Activated effector memory CD4-positive, alpha-beta T cell treated with Interleukin-2 at 50 U/mL for 16 hours (primary cell): ENCODE measurements at places on chromosomes 5 and 9.

DNA sequence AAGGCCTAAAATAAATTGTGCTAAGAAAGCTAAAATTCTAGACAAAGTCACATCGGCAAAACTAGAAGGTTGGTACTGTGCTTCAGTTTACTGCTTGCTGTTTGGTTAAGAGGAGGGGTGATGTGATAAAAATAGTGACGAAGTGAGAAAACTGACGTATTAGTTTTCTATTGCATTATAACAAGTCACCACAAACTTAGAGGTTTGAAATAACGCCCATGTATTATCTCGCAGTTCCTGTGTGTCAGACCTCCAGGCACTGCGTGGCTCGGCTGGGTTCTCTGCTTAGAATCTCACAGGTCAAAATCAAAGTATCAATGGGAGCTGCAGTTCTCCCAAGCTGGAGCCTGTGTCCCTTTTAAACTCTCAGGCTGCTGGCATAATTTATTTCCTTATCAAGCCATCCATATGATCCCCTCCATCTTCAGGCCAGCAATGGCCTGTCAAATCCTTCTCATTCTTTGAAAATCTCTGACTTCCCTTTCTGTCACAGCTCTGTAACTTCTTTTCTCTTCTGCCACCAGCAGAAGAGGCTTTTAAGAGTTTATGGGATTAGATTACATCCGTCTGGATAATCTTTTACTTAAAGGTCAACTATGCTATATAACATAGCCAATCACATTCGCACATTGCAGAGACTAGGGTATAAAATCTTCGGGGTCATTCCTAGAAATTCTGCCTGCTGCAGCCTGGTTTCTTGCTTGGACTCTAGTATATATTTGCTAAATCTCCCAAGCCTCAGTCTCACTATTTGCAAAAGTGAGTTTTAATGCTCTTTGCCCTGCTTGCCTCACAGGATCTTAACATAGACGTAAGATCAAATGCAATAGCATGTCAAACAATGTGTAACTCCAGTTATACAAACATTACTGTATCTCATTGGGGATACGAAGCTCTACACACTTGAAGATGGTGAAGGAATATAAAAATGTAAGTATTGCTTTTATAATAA is 104.0 kb upstream of the CDKN2B start:
- no peak for DNase-seq

- no peak for DNase-seq
Measured at GRCh38 chr5:307794-308579, 13.5 kb upstream of the AHRR start.

- no peak for DNase-seq
Measured at GRCh38 chr9:112080831-112081542, 94.1 kb downstream of the SUSD1 start.

GRCh38 chr5:95352691-95353090 is 38.5 kb upstream of the FAM81B start:
- DNase-seq = no peak

DNA sequence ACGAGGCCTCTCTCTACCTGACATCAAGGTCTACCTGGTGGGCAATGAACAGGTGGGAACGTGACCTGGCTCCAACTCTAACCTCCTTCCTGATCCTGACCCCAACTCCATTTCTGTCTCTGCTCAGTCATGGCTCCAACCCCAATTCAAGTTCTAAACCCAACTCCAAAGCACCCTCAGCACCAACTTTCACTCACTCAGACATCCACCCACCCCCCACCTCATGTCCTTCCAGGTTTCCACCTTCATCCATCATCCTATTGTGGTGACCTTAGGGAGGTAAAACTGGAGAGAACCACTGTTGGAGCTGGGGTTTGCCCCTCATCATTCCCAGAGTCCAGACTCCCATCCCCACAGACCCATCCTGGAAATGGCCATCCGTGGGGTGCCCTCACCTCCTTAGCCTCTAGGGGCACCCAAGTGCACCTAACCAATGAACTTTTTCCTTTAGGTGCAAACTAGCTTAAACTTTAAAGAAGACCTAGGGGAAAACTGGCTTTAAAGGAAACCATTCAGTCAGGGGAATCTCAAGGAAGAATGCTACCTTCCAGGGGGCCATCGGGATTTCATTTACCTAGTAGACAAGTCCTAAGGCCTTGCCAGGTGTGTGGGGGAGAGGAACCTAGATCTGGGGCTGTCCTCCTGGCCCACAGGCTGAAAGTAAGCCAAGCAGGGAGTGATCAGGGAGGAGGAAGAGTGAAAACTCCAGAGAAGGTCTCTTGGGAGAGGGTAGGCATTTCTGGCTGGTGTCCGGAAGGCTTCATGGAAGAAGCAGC is 11.3 kb downstream of the RGS14 start:
- no peak for DNase-seq

DNA sequence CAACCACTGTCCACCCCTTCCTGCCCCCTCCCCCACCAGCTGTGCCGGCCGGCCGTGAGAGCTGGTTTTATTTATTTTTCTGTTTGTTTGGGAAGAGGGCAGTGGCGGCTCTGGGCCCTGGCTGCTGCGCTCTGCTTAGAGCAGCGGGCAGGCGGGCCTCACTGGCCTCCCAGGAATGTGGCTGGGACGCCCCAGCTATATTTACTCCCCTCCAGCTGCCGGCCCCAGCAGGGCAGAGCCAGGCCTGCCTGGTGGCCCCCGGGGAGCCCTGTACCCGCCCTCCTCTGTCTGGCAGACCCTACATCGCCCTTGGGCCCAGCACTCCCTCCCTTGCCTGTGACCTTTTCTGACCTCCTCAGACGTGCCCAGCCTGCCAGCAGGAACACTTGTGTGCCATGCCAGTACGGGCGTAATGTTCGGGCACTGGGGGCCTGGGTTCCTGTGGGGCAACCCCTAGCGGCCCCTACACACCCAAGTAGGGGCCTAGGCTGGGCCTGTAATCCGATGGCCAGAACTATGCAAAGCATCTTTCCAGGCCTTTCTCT is 7.7 kb downstream of the CXXC5 start:
- DNase-seq = no peak

- DNase-seq = no peak
Measured at GRCh38 chr9:1005043-1005667, 28.7 kb downstream of the DMRT3 start.

DNA sequence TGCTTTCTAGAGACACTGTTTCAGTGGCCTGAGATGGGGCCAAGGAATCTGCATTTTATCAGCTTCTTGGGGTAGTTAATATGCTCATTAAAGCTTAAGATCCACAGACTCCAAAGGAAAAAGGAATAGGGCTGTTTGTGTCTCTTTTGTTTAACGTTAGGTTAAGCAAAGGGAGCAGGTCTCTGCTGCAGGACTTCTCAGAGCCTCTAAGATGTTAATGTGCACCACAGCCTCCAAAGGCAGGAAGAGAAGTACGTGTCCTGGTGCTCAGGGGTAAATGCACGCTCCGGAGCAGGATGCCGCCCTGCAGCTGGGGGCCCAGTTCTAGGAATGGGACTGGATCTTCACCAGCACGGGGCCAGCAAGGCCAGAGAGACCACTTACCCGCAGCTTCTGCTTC is 19.6 kb downstream of the SPARC start:
- DNase-seq = no peak

DNA sequence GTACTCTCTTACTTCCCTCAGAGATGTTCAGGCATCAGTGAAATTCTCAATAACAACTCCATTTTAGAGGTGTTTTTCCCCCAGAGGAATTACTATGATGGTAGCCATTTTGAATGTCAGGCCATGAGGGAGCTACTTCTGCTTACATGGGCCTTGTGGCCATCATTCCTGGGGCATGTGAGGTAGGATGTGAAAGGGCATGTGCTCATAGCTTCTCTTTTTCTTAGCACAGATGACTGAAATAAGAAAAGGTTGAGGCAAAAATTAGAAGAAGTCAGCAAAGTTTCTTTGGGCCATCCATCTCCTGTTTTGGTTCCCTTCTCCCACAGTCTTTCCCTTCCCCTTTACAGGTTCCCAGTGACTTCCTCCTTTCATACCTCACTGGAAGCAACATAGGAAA is 68.8 kb downstream of the FEM1C start:
- DNase-seq = no peak

- DNase-seq = no peak
Measured at GRCh38 chr5:91946870-91947269, 563.8 kb upstream of the ARRDC3 start.

DNA sequence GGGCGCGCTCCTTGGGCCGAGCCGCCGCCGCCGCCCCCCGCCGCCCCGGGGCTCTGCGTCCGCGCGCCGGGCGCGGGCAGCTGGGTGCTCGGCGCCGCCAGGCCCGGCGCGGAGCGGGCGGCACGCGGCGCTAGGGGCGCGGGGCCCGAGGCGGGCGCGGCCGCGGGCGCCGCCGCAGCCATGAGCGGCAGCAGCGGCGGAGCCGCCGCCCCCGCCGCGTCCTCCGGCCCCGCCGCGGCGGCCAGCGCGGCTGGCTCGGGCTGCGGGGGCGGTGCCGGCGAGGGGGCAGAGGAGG is 351 bp downstream of the TRIO start:
- no peak for DNase-seq

DNA sequence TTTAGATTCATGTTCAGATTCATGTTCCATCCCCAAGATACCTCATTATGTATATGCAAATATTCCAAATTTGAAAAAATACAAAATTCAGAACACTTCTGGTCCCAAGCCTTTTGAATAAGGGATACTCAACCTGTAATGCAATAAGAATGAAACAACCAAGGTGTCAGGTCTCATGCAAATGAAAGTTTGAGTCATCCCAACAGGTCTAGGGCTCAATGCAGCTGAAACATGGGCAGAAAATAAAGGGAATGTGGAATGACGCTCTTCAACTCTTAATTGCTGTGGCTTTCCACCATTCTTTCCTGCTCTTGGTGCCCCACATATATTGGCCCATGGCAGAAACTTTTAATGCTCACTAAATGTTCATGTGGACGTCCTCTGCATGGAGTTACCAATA is 107.3 kb upstream of the DAPK1 start:
- DNase-seq = no peak

- DNase-seq = no peak
Measured at GRCh38 chr5:167565189-167565954, 726.1 kb upstream of the WWC1 start.

DNA sequence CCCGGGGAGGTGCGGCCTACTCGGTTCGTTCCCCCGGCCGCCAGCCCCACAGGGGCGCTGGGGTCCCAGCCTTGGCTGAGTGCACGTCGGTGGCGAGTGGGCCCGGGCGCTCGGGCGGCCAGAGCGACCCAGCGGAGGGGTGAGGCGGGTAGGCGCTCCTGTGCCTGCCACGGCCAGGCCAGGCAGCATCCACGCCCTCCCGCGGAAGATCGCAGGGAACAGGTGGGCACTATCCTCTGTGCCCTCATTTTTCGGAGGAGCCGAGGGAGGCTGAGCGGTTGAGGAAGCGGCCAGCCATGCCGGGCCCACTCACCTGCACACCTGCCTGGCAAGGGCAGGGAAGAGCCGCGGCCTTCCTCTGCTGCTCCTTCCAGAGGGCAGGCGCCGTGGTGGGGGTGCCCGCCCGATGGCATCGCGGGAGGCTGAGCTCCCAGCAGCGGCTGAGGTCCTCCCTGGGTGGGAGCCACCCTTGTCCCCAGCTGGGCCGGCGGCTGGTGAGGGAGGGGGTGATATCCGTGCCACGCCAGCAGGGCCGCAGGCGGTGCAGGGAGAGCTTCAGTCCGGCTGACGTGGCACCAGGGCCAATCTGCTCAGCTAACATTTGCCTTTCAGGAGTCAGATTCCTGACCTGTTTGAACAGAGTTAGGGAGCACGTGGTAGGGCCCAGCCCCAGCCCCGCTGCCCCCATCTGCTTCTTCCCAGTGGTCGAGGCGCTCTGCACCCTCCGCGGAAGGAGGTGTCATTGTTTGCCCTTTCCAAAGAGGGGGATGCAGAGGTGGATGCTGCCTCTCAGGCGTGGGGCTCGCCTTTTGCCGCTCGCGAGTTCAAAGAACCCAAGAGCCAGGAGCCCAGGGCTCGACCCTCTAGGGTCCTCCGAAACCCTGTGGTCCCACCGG is 1.6 kb upstream of the SEC16A start:
- DNase-seq = no peak

- peak; percentile 70 for DNase-seq
Measured at GRCh38 chr9:89436963-89437625, 60.8 kb downstream of the SEMA4D start.

DNA sequence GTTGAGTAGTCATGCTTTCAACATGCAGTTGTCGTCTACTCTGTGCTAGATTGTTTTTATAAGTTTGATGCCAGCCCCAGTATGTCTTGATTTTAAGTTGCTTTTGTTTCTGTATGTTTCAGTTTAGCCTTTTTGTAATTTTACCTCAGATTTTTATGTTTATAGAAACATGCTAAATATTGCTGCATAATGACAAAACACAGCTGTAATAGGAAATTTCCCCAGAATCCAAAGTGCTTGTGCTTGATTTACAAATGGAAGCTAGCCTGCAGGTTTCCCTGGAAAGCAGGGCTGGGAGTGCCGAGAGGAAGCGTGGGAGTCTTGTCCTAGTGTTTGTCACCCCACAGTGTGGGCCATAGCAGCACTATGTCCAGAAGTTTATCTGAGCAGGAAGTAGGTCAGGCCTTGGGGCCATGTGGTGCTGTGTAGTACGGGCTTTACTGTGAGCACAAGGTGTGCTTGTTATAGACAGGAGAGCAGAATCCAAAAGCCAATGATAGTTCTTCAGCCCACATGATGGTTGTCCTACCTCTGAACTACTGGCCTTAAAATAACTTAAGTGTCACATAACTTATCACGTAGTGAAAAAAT is 100.0 kb upstream of the NREP start:
- no peak for DNase-seq
